ENCODE measurements at places on chromosomes 5 and 9. TPM values are rescaled to one million over a fixed set of nuclear protein-coding genes. Genes with fewer than 3 reads are reported as not detected.

IRX2 gene
- total RNA-seq, result 2.0 TPM

PCDHGA9 gene
- total RNA-seq, result 8.0 TPM

OMD gene
- 0.33 TPM for total RNA-seq

SH3GL2 gene
- 0.15 TPM for total RNA-seq

SPINK1 gene
- total RNA-seq, result not detected

TMEM252 gene
- not detected for total RNA-seq
